ENCODE measurements at places on chromosomes 2 and 18.

DNA sequence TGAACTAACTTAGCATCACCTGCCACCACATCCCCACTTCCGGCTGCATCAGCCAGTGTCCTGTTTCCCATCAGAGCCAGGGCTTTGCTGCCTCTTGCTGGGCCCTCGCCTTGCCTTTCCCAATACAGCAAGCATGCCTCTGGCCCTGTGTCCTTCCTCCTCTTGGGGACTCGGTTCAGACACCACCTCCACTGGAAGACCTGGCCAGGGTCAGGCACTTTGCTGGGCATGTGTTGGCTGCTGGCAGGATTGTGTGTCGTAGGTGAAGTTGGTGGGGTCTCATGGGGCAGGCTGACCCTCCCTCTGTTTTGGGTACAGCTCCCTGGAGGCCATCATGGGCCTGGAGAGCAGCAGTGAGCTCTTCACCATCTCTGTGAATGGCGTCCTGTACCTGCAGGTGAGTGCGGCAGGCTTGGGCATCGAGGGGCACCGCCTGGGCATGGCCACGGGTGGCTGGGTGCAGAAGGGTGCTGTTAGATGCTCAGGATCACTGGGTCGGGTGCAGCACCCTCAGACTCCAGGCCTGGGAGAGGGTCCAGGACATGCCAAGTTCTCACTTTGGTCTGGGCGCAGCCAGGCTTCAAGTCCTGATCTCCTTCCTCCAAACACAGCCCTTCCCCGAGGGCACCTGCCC lies 6.6 kb downstream of the ERFE start:
- no peak for DNase-seq

GRCh38 chr18:45164551-45164950 lies 450.7 kb upstream of the SLC14A2 start:
- DNase-seq: no peak

- DNase-seq: no peak
These were observed 1.9 kb upstream of the SYT4 start for GRCh38 chr18:43279015-43279744.

GRCh38 chr2:62119311-62119974 lies 76.5 kb upstream of the B3GNT2 start:
- DNase-seq: no peak

DNA sequence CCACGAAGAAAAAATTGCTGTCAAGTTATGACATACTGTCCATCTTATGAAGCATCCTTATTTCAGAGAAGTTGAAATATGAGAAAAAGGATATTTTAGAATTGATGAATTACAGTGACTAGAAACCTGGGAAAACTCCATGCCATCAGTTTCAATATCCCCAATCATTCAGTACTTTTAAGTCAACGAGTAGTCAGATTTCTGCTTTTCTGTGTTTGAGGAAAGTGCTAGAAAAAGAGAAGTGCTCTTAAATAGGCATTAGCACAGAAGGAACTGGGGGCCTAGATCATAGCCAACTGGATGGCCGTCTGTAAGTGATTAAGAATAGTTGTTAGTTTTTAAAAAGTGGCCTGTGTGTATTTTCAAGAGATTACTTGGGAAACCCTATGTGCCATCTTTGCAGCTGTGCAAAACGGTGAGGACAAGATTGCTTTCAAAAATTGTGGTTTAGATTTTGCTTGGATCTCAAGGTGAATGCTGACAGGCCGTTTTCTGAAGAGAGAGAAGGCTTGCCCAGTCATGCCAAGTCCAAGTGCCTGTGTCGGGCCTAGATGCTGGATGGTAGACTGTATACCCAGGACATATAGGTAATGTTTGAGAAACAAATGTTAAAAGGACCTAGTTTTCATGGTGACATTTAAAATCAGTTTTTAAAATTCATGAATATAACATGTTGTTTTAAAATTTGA lies 5.1 kb downstream of the NEDD4L start:
- DNase-seq: no peak

DNA sequence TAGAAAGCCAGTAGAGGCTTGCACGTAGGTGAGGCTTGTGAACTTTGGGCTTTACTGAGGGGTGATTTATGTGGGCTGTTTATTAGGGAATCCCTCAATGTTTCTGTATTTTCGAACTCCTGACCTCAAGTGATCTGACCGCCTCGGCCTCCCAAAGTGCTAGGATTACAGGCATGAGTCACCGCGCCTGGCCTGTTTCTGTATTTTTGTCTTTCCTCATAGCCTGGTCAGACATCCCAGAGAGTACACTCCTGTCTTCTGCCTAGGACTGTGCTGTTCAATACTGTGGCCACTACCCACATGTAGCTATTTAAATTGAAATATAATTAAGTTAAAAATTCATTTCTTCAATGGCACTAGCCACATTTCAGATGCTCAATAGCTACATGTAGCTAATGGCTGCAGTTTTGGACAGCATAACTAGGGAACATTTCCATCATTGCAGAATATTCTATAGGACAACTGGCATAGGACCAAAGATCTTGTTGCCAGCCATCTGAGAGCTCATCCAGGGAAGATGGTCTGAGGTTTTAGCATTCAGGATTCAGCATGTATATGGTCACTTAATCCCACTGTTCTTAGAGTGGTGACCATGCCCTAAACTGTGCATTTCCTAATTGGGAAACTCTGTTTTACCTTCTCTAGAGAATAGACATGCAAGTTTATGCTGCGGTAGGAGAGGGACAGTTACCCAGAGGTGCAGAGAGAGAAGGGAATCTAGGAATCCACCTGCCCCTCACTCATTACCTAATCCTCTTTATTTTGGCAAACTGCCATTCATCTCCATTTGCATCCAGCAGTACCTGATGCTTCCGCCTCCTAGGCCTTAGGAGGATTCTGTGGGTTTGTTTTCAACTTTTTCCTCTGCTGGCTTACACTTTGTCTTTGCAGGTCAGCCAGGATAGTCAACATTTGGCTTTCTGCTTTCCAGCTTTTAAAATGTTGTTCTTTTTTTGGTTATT lies 64.4 kb downstream of the LCLAT1 start:
- DNase-seq: no peak

DNA sequence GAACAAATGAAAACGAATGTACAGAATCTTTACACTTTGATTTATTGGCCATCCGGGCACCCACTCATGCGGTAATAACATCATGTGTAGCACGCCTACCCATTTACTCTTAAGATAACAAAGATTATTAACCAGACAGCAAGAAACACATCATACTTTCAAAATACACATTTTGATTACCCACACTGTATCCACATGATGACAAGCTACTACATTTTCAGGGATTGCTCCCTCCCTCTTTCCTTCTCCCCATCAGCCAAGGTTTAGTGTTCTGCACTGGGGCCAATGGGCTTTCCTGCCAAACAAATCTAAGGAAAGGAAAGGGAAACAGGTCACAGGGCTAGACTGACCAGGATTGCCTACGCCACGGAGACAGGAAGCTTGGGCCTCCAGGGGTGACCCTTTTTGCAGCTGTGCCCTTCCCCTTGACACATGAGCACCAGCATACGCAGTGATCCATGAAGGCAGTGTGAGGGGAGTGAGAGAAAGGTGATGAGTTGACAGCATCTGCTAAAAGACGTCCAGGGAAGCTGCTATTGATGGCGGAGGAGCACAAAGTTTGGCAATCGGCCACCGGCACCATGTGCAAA lies 76.5 kb downstream of the ZNF521 start:
- DNase-seq: no peak

GRCh38 chr2:73494031-73494430 lies 108.4 kb downstream of the ALMS1 start:
- no peak for DNase-seq

GRCh38 chr2:207256476-207257207 lies 90.9 kb upstream of the KLF7 start:
- DNase-seq: no peak

GRCh38 chr2:200307724-200308545 lies 1.4 kb downstream of the SPATS2L start:
- no peak for DNase-seq

- no peak for DNase-seq
These were observed 116.4 kb upstream of the PPP1CB start for GRCh38 chr2:28635191-28635611.

GRCh38 chr2:229489016-229489415 lies 217.9 kb upstream of the PID1 start:
- no peak for DNase-seq

GRCh38 chr2:233288663-233289062 lies 19.0 kb upstream of the SAG start:
- DNase-seq: no peak

- DNase-seq: no peak
These were observed 2.0 kb downstream of the TCF4 start for GRCh38 chr18:55585920-55586561.

DNA sequence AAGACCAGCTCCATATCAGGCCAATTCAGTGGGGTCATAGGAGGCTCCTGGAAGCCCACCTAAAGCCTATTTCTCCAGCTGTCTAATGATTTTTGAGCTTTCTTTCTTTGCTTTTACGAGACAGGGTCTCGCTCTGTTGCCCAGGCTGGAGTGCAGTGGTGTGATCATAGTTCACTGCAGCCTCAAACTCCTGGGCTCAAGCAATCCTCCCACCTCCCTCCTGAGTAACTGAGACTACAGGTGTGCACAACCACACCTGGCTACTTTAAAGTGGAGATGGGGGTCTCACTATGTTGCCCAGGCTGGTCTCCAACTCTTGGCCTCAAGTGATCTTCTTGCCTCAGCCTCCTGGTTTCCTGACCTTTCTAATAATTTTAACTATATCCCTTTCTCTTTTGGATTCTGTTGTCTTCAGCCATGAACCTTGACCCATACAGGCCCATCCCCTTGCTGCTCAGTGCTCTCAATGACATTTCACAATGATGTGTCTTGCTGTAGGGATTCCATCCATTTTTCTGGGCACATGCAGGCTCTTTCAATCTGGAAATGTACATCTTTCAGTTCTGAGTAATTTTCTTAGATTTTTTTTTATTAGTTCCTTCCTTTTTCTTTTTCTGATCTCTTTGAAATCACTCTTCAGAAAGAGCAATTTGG lies 29.7 kb downstream of the GNLY start:
- no peak for DNase-seq

DNA sequence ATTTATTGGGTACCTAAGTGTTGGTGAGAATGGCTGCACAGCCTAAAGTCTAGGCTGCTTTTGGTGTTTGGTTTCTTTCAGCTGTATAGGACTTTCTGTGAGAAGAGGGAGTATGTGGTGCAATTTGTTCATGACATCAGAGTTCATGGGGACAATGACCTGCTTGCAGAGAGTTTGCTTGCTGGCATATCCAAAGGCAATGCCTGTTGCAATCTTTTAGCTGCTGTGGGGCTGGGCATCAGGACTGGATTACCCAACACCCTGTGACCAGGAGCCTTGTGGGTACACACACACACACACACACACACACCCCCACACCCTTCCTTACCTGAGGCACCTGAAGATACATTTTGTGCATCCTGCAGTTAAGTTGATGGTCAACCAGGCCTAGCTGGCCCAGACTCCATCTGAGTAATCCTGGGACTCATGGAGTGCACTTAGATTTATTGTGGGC lies 68.4 kb downstream of the LIPG start:
- no peak for DNase-seq

- no peak for DNase-seq
These were observed 133.7 kb downstream of the ALPK2 start for GRCh38 chr18:58495207-58495606.

- DNase-seq: no peak
These were observed 62.3 kb downstream of the TNS1 start for GRCh38 chr2:217940261-217941220.

- DNase-seq: no peak
These were observed 13.6 kb downstream of the NFATC1 start for GRCh38 chr18:79409313-79409712.

DNA sequence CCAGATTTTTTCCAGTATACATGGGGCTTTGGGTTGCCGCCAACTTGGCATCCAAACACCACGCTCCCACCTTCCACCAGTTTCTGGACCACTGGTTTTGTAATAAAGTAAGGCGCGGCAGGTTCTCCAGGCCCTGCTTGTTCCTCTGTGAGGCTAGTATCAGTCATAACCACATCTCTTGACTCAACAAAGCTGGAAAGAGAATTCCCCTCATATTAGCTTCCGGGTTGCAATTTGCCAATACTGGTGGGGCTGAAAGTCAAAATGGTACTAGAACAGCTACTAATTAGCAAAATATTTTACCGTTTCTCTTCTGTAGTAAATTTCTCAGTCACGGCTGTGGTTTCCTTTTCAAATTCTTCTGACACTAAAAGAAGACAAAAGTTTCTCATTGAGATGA lies 25.0 kb downstream of the TTN start:
- no peak for DNase-seq

- DNase-seq: no peak
These were observed 790.3 kb downstream of the ERBB4 start for GRCh38 chr2:211748339-211748738.

- no peak for DNase-seq
These were observed 40.6 kb downstream of the DHX57 start for GRCh38 chr2:38835015-38835601.

GRCh38 chr2:47346-47725 lies 1.0 kb upstream of the FAM110C start:
- DNase-seq: no peak

GRCh38 chr2:37658682-37659081 lies 12.8 kb downstream of the CDC42EP3 start:
- no peak for DNase-seq

DNA sequence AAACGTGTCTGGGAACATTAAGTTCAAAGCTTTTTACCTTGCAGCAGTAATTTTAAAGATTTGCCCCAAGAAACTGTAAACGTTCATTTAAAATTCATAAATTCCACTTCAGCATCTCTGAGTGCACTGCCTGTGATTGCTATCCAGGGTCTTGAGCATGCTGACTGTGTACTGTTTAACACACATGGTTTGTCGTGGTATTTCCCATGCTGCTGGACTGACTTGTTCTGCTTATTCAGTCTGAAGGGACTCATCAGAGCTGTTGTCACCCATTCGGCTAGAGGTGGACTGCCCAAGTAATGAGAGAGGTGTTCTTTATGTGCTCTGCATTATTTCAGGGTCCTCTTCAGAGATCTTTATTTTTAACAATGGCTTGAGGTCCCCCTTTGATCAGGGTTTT lies 53.1 kb downstream of the RHBDD1 start:
- DNase-seq: no peak

DNA sequence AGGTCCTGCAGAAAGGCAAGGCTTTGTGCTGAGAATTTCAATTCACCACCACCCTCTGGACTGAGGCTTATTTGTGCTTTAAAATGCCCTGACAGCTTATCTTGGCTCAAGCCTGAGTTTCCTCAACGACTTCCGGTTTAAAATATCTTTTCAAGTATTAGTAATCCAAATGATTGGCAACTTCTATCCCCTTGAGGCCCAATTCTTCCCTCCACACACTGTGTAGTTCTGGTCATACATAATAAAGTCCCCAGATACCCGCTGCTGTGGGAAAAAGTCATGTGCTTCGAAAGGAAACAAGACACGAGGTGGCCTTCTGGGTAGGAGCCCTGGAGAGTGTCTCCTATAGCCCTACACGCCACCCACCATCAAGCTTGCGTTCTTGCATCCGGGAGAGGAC lies 393.4 kb downstream of the ALK start:
- DNase-seq: no peak

GRCh38 chr2:216802516-216803215 lies 57.2 kb downstream of the TNP1 start:
- no peak for DNase-seq

- no peak for DNase-seq
These were observed 70.8 kb downstream of the ACAA2 start for GRCh38 chr18:49742316-49743116.
